ENCODE measurements at places on chromosomes 6 and 20. TPM values are rescaled to one million over a fixed set of nuclear protein-coding genes. Genes with fewer than 3 reads are reported as not detected.

- no peak for DNase-seq
These were observed 188.2 kb upstream of the FOXQ1 start for GRCh38 chr6:1123386-1124375.

DNA sequence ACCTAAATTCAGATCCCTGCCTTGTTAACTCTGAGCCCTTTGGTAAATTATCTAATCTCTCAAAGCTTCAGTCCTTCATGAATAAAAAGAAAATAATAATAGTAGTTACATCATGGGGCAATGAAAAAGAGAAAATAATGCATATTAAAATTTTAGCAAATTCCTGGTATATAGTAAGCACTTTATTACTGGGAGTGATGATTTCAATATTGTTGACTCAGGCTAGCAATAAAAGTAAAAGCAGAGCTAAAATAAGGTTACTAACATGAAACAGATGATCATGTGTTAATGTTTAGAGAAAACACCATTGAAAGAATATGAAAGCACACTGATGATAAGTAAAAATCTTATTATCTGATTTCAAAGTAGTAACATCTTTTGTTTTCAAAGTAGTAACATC lies 13.6 kb downstream of the GINS1 start:
- DNase-seq, result no peak

DNA sequence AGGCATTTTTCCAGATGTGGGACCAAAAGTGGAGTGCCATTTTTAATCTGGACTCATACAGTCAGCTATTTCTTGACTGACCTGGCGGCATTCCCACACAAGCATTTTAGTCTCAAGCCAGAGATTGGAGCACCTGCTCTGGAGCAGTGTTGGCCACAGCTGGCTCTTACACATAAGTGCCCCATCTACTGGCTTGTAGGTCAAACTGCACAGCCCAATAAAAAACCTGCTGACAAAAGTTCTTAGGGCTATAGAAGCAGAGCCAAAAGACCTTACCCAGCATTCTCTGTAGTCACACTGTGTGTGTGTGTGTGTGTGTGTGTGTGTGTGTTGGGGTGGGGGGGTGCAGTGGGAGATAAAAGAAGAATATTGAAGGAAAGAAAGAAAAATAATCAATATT lies 38.6 kb upstream of the SENP6 start:
- no peak for DNase-seq

- no peak for DNase-seq
These were observed 598.8 kb downstream of the UTRN start for GRCh38 chr6:144883915-144884314.

DNA sequence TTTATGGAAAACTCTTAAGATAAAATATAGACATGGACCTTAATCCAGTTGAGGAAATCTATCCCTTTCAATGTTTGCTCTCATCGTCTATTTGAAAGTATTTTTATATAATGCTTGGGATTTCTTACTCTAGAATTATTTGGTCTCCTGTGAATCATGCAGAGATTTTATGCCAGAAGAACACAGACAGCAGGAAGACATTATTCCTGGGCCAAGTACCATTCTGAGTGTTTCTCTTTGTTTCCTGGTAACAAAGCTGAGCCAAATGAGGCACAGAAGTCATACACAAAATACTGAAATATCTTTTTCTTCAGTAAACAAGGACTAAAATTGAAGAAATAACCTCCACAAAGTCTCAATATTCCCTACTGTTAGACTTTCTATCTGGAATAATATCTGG lies 538.2 kb upstream of the EYS start:
- no peak for DNase-seq

DNA sequence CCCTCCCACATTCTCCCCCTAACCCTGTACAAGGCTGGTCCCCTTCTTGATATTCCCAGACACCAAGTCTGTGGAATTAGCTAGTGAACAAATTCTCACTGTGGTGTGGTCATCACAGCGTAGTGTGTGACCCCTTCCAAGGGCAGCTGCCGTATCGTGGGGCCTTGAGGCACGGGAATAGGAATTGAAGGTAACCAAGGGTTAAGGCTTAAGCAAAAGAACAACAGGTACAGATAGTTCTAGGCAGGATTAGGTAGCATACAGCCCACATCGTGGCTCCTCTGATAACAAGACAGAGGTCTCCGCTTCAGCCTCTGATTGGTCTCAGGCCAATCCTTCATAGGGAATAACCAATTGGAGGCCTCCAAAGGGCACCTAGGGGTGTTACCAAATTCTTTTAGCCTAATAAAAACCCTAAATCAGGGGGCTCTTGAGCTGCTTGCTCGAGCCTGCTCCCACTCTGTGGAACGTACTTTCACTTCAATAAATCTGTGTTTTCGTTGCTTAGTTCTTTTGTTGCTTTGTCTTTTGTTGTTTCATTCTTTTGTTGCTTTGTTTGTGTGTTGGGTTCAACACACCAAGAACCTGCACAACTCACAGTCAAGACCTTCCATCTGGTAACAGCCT lies 64.7 kb downstream of the GPR6 start:
- no peak for DNase-seq

The AKAP12 gene
- 40.7 TPM for total RNA-seq

The RGS17 gene
- total RNA-seq, result 0.29 TPM

DNA sequence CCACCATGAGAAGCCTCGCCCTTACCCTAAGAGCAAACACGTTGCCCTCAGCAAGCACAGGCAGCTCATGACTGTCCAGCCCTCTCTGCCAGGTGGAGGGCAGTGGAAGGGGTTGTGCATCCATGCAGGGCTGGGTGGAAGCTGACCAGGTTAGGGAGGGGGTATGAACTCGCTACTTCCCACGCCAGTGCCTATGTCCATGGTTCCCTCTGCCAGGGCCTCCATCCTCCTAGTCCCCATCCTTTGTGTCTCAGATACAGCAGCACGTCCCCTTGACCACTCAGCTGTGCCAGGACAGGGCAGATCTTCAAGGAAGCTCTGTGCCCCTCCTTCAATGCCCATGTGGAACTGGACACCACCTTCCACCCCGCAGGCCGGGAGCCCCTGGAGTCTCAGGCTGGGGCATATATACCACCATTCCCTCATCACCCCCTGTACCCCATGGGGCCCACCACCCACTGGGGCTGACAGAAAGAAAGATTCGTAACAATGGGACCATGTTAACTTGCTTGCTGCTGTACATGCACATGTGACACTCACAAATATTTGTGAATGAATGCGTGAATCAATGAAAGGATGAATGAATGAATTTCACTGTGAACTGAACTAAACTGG lies 90.7 kb downstream of the ANKRD60 start:
- DNase-seq, result no peak

- no peak for DNase-seq
These were observed 10.1 kb upstream of the PRL start for GRCh38 chr6:22306741-22307466.

DNA sequence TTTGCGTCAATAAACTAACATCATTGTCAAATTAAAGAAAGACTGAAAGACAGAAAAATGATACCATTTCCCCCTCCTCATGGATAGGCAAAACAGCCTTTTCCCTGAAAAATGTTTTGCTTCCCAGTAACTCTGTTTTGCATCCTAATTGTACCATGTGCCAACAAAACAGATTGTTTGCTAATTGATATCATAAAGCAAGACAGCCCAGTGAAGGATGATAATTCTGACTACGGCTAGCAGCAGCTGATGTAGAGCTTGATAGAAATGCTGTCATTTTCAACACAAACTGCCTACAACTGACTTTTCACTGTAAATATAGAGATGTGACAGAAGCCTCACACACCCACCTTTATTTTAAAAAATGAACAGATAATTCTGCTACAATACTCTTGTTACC lies 1061.6 kb downstream of the HACE1 start:
- DNase-seq, result no peak

DNA sequence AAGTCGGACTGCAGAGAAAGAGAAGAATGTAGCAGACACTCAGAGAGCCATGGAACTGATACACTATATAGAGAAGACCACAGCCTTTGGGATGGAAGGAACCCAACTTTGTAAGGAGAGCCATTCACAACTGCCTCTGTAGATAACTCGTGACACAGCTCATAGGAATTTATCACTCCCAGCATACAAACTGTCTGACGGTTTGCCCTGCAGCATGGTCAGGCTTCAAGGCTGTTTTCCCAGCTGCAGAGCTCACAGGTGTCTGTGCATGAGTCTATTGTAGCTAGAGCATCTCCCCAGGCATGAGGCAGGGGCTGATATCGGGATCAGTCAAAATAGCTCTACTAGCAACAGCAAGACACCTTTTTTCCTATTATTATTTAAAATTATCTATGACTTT lies 130.5 kb upstream of the DTNBP1 start:
- DNase-seq, result no peak

GRCh38 chr20:46087161-46087560 lies 2.6 kb downstream of the NCOA5 start:
- no peak for DNase-seq

Measured in breast epithelium (tissue), 4 donors.